ENCODE measurements at places on chromosomes 5 and 9.

DNA sequence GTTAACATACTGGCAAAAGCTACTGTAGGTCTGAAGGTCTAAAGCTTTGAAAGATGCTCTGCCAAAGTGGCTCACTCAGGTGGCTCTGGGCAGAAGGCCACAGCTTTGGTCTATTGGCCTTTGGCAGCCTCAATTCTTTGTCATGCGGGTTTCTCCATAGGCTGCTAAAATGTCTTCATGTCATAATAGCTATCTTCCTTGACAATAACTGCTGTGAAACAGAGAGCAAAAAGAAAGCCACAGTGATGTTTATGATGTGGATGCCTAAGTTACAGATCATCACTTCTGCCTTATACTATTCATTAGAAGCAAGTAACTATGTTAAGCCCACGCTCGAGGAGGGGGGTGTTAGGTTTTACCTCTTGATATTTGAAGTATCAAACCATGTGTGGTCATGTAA lies 906.1 kb upstream of the CDH9 start:
- DNase-seq, result no peak

DNA sequence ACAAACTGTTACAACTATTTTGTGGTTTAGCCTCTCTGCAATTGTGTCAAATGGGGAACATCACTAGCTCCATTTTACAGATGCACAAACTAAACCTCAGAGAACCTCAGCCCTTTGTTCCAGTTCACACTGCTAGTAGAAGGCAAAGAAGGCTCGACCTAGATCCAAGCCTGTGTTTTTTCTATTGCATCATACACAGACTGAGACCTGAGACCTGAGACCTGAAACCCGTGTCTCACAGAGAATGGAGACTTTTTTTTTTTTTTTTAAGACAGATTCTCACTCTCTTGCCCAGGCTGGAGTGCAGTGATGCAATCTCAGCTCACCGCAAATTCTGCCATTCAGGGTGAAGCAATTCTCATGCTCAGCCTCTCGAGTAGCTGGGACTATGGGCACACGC lies 120.8 kb downstream of the GALNT10 start:
- peak; percentile 34 for DNase-seq

DNA sequence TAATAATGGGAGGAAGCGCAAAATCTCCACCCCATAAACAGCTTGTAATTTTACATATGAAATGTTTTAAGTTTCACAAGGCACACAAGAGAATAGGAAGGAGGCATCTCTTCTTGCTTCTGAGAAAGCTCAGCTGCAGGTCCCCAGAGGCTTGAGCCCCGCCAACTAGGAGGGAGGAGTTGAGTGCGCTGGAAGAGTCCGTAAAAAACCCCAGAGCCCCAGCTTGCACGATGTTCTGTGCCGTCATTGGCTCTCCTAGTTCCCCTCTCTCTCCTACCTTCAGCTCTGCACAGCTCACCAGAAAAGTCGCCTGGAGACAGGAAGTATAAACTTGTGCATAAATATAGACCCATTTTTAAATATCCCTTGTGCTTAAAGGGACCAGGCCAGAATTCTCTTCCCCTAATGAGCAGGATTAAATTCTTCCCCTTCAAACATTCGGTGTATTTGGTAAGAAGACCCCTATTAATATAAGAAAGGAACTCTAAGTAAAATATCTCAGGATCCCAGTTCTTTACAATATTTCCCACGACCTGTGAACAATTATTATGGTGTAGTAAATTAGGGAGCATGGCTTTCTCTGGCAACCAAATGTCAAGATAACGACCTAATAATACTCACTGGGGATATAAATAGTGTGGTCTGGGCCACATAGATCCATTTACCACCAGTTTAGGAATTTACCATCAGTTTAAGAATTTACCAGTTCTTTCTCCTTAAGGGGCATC lies 13.7 kb downstream of the GLRX start:
- DNase-seq, result peak; percentile 75

DNA sequence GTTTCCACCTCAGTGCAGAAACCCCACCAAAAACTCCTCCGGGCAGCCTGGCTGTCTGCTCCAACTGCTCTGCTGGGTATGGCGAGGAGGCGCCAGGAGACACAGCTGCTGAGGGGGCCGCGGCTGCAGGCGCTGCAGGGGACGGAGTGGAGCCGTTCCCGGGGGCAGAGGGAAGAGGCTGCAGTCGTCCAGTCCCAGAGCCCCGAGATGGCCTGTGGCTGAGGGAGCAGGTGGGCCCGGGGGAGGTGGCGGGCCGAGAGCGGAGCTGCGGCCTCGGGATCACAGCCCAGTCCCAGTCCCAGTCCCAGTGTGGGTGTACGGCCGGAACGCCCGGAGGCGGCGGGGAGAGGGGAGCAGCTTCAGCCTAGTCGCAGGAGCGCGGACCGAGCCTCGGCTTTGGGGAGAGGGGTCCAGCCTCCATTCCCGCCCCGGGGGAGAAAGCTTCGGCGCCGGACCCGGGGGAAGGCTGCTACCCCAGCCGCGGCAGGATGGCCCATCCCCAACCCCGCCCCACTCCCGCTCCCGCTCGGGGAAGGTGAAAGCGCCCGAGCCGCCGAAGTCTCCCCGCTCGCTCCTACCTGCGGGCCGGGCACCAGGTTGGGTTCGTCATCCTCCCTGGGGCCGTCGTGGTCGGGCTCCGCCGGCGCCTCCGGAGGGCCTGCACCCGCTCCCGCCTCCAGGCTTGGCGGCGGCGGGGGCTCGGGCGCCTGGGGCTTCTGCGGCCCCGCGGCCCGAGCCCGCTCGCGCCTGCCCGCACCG lies 513 bp downstream of the FAM193B start:
- DNase-seq, result peak; percentile 53

- DNase-seq, result no peak
These were observed 18.2 kb upstream of the NREP start for GRCh38 chr5:111775224-111775623.

GRCh38 chr5:134551901-134552300 lies 26.4 kb downstream of the JADE2 start:
- no peak for DNase-seq

DNA sequence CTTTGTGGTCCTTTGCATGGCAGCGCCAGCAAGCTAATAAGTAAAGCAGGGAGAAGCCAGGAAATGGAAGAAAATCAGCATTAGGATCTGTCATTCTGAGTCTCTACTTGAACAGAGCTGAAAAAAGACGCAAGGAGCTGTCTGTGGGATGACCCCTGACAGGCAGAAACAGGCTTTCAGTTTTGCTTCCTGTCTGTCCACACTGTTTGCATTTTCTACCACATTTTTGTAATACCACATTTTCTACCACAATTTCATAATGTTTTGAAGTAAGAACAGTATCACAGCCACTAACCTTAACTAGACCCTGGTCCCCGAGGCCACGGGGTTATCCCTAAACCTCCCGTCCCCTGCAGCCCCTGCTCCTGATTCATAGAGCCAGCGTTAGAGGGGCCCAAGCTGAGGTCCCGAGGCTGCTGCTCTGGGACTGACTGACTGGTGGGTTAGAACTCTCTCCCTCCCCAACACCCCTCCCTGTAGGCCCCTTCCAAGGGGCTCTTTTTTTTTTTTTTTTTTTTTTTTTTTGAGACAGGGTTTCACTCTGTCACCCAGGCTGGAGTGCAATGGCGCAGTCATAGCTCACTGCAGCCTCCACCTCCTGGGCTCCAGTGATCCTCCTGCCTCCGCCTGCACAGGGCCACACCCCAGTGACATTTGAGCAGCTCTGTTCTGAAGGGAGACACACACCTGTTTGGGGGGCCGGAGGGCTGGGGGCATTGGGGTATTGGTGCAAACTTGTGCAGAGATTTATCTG lies 4.0 kb upstream of the CLIC3 start:
- peak; percentile 73 for DNase-seq

- DNase-seq, result no peak
These were observed 65.2 kb downstream of the NSD1 start for GRCh38 chr5:177198738-177199137.

GRCh38 chr9:108163321-108164005 lies 673.9 kb upstream of the KLF4 start:
- DNase-seq, result no peak

DNA sequence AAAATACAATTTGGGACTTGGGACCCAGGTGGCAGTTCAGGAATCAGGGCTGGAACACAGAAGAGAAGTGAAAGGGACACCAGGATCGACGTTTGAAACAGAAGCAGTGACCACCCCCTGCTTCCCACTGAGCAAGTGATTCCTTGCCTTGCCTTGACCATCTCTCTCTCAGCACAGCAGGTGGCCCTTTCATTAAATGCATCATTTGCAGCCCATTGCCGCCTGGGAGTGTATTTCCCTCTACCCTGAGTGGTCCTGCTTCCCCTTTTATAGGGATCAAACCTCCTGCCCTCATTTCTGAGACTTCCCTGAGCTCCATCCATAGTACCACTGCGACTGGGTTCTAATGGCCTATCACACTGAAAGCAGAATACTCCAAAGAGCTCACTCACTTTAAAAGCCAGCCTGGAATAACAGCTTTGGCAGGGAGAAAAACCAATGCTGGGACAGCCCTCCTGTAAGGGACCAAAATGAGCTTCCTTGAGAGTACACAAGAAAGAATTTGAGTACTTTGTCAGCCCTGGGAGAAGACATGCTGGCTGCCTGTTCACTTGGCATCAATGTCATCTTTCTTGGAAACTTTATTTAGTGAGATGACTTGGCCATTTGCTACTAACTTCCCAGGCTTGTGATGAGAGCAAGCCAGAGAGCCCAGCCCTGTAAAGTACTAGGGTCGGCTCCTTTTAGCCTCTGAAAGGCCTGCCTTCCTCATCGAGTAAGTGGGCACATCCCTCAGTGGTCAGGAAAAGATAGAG lies 149.7 kb downstream of the SLIT3 start:
- no peak for DNase-seq

DNA sequence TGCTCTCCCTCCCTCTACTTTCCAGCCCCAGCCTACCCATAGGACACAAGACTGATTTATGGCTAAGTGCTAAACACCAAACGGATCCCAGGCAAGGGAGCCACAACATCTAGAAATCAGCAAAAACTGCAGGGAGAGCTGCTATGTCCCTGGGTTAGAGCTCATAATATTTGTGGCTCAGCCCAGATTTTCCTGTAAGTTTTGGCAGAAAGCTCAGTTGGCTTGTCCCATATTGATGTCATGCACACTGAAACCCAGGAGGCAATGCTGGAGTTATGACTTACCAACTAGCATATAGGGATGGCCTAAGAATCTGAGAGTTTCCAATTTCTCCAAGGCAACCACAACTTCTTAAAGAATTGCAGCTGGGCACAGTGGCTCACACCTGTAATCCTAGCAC lies 44.7 kb upstream of the MYOT start:
- no peak for DNase-seq

DNA sequence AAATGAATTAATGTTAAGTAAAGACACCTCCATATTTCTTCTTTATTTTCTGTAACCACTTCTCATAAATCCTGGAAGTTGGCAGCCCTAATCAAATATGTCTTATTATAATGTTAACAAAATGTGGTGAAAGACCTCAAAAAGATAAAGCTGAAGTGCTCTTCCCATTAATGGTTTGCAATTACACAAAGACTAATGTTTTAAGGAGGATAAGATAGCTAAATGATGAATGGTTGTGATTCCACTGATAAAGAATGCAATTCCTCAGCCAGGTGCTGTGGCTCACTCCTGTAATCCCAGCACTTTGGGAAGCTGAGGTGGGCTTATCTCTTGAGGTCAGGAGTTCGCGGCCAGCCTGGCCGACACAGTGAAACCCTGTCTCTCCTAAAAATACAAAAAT lies 125.8 kb upstream of the SNX2 start:
- no peak for DNase-seq

- no peak for DNase-seq
These were observed 29.3 kb downstream of the B4GALT1 start for GRCh38 chr9:33137781-33138264.

DNA sequence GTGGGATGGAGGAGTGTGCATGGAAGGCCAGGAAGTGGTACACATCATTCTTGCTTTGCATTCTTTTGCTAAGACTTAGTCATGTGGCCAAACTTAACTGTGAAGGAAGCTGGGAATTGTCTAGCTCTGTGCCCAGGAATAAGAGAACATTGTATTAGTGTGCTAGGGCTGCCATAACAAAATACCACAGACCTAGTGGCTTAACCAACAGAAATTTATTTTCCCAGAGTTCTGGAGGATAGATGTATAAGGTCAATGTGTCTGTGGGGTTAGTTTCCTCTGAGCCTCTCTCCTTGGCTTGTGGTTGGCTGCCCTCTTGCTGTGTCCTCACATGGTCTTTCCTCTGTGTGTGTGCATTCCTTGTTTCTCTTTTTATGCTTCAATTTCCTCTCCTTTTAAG lies 32.4 kb downstream of the NNT start:
- DNase-seq, result no peak

GRCh38 chr9:122815544-122815943 lies 12.8 kb downstream of the PDCL start:
- DNase-seq, result no peak

GRCh38 chr9:7534211-7534935 lies 265.2 kb downstream of the DMAC1 start:
- peak; percentile 2 for DNase-seq

DNA sequence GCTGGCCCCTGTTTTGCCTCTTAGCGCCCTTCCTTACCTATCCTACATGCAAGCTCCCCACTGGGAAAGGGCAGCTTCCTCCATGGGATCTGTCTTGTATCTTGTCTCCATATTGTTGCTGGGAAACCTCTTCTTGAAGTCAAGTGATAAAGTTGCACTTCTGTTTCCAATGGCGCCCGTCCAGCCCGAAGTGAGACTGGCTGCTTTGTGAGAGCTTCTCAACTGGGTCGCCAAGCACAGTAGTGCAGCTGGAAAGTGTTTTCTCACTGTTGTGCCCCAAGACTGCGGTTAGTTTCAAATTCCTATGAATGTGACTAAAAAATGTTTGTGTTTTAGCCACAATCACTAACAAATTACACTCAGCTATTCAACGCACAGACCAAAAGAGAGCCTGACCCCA lies 506.6 kb upstream of the MPDZ start:
- no peak for DNase-seq

DNA sequence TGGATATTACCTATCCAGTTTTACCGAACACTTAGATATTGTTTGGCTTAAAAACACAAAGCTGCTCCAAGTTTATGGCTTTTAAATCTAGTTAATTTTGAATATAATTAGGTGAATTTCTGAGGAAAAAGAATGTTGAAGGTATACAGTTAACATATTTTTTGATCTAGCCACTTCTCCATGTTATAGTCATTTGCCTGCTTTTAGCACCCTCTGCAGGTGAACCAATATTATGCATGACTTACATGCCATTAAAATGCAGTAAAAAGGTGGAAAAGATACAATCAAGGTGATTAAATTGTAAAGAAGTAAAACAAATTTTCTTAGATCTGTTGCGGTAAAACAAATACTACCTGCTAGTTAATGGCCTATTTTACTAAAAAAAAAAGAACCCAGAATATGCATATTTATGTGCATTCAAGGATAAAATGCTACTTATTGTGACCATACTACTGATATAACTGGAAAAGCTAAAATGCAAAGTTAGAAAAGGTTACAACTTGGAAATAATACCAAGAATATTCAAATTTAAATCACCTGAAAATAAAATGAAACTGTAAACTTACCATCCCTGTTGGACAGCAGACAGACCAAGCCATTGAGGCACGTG lies 132.1 kb downstream of the AP3B1 start:
- DNase-seq, result no peak

- no peak for DNase-seq
These were observed 2.6 kb downstream of the SLC22A5 start for GRCh38 chr5:132372127-132372526.
